Iris pigment epithelial cell (primary cell): ENCODE measurements at places on chromosomes 1 and 21.

DNA sequence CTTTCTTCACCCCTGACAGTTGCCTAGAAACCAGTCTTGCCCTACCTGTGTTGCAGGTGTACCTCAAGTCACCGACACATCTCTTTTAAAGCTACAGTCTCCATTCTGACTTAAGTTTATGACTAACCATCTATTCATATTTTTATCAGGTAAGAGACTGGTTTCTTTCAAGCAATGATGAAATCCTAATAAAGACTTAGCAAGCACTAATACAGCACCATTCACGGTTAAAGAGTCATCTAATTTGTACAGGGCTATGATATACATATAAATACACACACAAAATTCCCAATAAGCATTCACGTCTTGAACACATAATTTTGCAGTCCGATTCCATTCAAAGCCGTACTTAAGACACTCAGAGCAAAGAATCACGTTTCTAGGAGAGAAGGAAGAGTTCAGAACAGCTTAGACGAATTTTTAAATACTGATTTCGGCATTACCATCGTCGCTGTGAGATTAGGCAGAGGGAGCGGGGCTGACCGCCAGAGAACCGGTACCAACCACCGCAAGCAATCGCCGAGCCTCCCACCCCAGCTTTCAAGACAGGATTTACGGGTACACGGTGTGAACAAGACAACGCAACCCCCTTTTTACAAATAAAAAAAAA, 943 bp downstream of the ERRFI1 start:
- peak; percentile 64 for DNase-seq

DNA sequence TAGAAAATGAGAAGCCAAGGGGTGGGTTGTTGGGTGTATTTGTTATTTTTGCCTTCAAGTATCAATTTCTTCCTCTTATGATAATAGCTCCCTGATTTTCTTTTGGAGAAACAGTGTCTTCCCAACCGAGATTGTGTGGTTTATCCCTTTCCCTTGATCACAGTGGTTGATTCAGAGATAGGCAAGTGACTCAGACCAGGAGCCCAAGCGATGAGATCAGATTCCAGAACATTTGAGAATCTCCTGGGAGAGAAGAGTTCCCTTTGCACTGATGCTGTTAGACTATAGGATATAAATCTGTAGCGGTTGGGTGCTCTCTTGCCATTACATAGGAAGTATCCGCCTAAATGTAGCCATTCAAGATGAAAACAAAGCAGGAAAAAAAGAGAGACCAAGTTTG, 90.1 kb upstream of the WDR26 start:
- DNase-seq: peak; percentile 53

GRCh38 chr1:192522673-192523072, 52.9 kb upstream of the RGS1 start:
- no peak for DNase-seq

DNA sequence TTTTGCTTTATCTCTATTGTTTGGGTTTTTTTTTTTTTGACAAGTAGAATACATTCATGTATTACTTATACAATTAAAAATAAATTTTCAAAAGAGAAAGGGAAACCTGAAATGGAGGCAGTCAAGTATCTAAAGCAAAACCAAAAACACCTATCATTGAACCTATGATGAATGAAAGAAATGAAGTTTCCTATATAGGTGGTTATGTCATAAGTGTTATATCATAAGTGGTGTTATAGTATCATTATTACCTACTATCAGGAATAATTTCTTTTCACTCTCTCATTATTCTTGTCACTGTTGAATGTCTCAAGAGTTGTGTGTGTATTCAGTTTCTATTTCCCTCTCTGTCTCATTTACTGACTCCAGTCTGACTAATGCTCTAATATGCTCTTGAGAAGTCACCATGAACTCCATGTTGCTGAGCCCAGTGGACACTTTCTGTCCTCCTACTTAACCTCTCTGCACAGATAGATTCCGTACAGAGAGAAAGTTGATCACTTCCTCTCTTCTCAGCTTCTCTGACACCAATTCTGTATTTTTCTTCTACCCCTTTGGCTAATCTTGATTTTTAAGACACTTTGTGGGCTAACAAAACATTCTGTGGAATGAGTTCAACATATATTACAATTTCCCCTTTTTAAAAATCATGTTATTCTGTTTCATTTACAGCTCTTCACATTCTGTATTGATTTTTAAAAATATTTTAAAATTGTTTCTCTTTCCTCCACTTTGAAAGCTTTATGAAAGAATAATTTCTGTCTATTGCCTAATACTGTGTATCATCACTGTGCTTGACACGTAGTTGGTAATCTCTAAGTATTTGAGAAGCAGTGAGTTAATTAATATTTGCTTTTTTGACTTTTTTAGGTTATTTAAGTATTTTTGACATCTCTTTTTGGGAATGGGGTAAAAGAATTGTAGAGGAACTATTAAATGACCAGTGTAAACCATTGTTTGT, 50.1 kb downstream of the RASAL2 start:
- peak; percentile 66 for DNase-seq

GRCh38 chr1:70635868-70636267, 224.8 kb downstream of the CTH start:
- DNase-seq: no peak

- DNase-seq: no peak
Observed at GRCh38 chr1:212212906-212213305, 72.3 kb upstream of the PPP2R5A start.

- no peak for DNase-seq
Observed at GRCh38 chr1:61580417-61580816, 144.5 kb downstream of the TM2D1 start.

- no peak for DNase-seq
Observed at GRCh38 chr21:26394341-26394740, 178.7 kb downstream of the CYYR1 start.

DNA sequence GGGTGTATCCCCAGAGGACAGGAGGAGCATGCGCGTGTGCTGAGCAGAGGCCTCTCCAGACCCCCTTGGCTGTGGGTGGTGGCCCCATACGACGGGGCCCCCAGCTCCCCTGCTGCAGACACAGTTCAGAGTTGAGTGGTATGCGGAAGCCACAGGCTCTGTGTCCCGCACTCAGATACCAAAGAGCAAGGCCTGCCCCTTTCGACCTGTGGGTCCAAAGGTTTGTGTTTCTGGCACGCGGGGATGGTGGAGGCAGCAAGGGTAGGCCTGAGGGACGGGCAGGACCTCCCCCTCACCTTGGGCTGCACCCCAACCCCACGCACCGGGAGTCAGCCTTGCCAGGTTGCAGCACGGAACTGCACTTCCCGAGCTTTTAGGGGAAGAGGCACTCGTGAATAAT, at the start of gene KCNAB2:
Gene KCNAB2, plus strand, starts transcription at position 328 of the 400 bp plus-strand sequence. CDS start 5,649 bp downstream, outside the sequence.
- no peak for DNase-seq

DNA sequence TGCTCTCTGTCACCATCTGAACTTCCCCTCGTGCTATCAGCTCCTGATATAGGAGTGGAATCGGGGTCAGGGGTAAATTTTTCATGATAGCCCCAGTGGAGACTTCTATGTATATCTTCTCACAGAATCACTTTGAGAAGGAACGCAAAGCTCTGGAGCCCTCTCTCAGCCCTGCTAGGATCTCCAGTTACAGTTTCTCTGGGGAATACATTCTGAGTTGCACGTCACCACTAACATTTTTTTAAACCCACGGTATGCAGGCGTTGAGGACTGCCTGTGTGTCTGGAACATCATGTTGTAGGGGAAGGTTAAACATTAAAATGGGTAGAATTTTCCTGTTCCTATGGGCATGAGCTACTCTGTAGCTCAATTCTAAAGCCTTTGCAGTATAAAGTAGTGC, 116.4 kb upstream of the FAM78B start:
- DNase-seq: no peak

- no peak for DNase-seq
Observed at GRCh38 chr1:162197615-162198421, 128.3 kb downstream of the NOS1AP start.

DNA sequence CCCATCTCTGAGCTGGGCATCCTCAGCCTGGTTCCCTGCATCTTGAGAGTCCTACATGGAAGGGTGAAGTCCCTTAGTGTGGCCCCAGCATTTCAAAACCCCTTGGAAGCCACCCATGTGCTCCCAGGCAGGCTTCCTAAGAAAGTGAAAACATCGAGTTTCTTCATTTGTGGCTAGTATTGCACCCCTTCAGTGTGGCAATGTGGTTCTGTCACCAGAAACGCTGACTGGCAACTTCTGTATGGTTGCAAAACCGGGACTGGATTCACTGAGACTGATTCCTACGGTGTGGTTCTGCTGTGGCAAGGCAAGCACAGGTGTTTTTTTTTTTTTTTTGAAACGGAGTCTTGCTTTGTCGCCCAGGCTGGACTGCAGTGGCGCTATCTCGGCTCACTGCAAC, 9.0 kb upstream of the IFNGR2 start:
- no peak for DNase-seq

- no peak for DNase-seq
Observed at GRCh38 chr1:199204231-199204630, 565.4 kb downstream of the PTPRC start.

DNA sequence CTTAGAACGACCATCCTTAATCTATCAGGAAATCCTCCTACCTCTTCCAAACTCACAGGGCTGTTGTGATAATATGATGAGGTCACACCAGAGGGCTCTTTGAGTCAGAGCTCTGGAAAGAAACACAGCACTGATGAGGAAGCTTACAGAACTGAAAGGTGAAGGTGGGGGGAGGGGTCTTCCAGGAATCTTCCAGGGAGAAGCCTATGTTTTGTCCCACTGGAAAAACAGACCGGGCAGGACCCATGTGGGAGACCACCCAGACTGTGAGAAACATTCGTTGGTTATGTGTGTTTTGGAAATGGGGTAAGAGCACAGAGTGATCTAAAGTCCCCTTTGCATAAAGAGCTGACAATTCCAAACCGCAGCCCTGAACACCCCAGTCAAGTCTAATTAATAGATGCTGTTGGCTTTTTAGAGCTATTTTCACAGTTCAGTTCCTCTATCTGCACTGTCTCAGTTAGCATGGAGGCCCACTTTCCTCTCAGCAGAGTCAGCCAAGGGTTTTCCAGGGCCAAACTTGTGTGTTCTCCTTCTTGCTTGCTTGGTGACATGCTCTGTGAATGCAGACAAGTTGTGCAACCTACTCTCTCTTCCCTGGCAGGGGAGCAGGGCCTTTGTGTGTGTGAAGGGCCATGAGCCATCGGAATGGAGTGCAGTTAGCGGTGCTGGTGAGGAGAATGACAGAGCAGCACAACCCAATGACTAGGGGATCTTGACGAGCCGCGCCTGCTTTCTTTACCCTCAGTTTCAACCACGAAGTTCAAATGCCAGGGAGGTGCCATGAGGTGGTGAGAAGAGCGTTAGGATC, 12.3 kb downstream of the PHLDA3 start:
- DNase-seq: peak; percentile 98

GRCh38 chr1:239735111-239735510, 348.7 kb downstream of the CHRM3 start:
- no peak for DNase-seq

DNA sequence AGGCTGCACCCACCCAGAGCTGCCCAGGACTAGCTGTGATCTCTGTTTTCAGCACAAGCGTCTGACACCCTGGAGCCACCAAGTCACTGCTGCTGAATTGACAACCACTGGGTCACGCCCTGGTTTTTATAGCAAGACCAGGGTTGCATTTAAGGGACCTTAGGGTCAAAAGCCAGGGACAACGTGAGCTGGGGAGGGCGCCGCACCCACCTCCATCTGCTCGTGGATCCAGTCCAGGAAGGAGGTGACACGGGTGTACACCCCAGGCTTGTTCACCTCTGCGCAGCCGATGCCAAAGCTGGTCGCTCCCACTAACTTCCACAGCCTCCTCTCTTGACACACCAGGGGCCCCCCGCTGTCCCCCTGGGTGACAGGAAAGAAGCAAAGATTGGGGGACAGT, 9.2 kb upstream of the TFF1 start:
- no peak for DNase-seq

GRCh38 chr1:202697038-202697437, 13.2 kb downstream of the SYT2 start:
- DNase-seq: no peak

DNA sequence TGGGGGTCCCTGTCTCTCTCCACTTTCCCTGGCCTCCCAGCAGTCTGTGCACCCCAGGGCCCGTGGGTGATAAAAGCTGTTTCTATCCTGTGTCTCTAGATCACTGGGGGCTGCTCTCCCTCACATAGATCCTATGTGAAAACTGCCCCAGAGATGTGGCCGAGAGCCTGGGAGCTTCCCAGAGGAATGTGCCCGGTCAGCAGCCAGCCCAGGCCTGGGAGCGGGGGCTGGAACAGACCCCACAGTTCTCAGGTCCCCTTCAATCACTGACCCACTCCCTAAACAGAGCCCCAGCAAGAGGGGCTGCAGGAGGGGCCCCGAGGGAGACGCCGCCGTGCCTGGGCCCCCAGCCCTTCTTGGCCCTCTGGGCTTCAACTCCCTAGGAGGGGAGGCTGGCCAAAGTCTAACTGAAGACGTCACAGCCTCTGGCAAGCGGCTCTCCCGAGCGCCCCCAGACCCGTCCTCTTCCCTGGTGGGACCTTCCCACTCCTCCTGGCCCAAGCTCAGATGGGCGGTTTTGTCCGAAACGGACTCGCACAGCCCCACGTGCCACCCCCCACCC, 403 bp downstream of the MXRA8 start:
- DNase-seq: no peak
